Non-pigmented ciliary epithelial cell (primary cell): ENCODE measurements at places on chromosomes 6 and 20.
A peak's percentile ranks its signal among the peaks of the same experiment; 100 is the strongest.

DNA sequence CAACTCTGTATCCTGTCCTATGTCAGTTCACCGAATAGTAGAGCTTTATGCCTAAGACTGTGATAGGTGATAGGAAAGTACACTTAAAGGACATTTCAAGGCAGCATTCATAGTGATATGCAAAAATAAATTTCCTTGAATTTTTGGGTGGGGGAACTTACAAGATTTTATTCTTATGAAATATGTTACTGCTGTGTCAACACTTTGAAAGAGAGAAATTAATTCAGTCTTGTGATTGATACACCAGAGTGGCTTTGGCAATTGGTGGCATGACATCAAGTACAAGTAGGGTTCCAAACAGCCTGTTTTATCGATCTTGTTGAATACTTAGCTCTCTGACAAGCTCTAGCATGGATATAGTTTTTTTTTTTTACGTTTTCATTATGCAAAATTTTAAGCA is 72.3 kb downstream of the QKI start:
- DNase-seq: no peak

- DNase-seq: no peak
Measured at GRCh38 chr6:87851674-87852299, 149.8 kb upstream of the AKIRIN2 start.

DNA sequence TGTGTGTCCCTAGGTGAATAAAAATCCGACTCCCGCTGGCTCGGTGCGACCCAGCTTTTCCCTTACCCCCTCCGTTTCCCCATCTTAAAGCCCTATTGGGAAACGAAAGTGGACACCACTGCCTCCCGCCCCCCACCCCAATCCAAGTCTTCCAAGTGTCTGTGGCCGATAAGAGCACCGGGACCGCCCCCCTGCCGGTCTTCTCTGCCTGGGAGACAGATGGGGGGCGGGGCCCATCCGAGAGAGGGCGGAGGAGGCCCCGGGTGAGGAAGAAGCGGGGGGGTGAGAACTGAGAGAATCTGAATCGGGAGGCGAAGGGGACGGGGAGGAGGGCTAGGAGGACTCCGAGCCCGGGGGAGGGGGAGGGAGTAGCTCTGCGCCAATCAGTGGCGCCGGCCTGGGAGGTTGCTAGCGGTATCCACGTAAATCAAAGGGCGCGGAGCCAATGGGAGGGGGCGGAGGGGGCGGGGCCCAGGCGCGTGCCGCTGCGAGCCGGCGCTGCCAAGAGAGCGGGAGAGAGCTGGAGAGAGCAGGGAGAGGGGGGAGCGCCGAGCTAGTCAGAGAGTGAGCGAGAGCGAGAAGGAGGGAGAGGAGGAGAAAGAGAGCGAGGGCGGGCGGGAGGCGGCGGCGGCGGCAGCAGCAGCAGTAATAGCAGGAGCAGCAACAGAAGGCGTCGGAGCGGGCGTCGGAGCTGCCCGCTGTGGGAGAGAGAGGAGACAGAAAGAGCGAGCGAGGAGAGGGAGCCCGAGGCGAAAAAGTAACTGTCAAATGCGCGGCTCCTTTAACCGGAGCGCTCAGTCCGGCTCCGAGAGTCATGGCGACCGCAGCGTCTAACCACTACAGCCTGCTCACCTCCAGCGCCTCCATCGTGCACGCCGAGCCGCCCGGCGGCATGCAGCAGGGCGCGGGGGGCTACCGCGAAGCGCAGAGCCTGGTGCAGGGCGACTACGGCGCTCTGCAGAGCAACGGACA is at the start of gene POU3F2:
Gene POU3F2, plus strand, starts transcription at position 515 of the 972 bp plus-strand sequence. Its CDS starts 300 bp downstream, at position 815.
- DNase-seq: peak; percentile 44

DNA sequence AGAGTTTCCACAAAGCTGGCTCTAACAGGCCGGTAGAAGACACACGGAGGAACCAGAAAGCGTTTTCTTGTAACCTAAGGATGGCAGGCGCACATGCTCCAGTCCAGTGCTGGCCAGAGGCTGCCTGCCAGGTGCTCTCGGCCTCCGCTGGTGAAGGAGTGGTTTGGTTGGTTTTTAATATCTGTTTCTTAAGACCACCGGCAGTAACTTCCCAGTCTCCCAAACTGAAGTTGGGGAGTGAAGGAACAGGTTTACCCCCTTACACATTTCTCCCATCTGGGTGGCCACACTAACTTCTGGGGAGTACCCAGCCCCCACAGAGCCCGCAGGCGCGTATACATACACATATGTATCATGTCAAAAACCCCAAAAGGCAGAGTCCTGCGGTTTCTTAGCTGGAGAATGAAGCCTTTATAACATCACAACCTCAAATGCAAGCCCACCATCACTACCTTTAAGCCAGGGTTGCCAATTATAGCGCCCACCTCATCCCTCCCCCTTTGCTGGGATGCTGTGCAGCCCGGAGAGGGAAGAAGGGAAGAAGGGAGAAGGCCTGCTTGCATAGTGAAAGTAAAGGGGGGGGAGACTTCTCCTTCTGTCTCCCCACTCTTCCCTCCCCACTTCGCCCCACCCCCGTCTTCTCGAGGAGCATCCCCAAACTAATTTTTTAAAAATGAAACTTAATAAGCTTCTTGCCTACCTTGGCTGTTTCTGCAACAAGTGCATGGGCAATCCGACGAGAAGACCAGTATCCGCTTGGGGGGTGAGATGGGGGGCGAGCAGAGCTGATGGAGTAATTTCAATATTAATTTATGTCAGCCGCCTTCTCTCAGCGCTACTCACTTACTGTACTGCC is 1.0 kb downstream of the TRERF1 start:
- no peak for DNase-seq

DNA sequence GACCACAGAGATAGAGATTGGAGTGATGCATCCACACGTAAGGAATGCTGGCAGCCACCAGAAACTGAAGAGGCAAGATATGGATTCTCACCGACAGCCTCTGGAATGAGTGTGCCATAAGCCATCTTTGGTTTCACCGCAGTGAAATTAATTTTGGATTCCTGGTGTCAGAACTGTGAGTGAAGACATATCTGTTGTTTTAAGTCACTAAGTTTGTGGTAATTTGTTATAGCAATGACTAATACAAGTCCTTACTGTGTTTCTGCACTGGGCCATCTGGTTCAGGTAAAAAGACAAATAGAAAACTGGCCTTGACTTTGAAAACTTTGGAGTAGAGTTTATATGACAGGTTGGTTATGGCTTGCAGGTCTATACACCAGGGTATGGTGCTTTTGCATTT is 261.9 kb downstream of the PHF3 start:
- peak; percentile 62 for DNase-seq

GRCh38 chr6:156595476-156595875 is 181.7 kb upstream of the ARID1B start:
- no peak for DNase-seq

GRCh38 chr6:156347246-156347645 is 429.9 kb upstream of the ARID1B start:
- DNase-seq: peak; percentile 15

GRCh38 chr6:148830614-148831013 is 83.8 kb downstream of the UST start:
- no peak for DNase-seq

GRCh38 chr6:35452183-35453090 is at the start of gene FANCE:
Gene FANCE (plus strand): TSS chr6:35452338. CDS start chr6:35452546, 208 bp downstream.
- peak; percentile 50 for DNase-seq

DNA sequence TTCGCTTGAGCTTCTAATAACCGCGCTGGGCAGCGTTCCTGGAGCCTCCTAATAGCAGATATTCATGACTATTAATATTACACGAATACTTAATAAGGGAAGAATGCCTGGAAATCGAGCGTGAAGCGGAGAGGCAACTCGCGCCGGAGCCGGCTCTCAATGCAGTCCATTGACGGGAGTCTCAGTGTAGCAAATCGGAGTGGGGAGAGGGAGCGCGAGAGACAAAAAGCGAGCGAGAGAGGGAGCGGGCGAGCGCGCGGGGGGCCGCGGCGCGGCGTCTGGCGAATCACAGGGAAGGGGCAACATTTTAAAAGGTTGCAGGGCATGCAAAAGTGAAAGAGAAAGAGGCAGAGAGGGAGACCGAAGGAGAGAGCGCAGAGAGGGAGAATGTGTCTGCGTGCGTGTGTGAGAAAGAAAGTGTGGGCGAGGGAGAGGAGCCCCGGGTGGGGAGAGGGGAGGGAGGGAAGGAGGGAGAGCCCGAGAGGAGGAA is 2.9 kb downstream of the TFAP2A start:
- DNase-seq: peak; percentile 47

GRCh38 chr6:166584155-166584554 is 2.3 kb downstream of the RAMACL start:
- no peak for DNase-seq

DNA sequence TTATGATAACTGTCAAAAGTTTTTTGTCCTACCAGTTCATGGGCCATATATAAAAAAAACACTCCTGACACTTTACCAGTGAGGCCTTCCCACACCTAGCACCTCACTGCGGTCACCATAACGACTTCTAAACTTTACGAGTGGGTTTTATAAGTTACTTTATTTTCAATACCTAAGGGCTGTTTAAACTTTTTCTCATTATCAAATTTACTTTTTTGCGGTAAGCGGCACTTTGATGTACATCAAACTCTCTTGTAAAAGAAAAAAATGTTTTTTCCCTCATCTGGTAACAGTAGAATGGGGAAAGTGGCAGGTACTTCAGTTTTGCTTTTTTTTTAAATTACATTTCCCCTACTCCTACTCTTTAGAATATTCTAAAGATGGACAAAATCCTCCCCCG is 36.2 kb downstream of the FYN start:
- no peak for DNase-seq

GRCh38 chr6:125217369-125217768 is 63.8 kb downstream of the TPD52L1 start:
- no peak for DNase-seq

- no peak for DNase-seq
Measured at GRCh38 chr20:4956200-4956810, 45.0 kb downstream of the SLC23A2 start.

GRCh38 chr6:108254433-108255410 is 6.1 kb downstream of the SNX3 start:
- no peak for DNase-seq

DNA sequence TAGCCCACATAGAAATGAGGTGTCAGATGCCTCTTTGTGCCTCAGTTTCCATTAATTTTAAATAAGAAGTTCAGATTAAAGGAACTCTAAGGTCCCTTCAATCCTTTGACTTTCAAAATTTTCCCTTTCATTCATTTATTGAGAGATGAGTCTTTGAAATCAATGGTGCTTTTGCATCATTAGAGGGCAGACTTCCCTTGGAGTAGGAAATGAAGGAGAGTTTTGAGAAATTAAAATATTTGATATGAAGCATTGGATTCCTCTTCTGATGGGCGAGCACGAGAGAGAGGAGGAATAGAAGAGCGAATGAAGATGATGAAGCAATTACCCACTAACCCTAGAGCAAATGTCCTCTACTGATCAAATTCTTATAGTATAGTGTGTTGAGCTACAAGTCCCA is 105.7 kb downstream of the EDN1 start:
- no peak for DNase-seq
